NCI-H2081 treated with DMSO at 0.1 percent for 48 hours (cell line): ENCODE measurements at places on chromosomes 7 and 10.

DNA sequence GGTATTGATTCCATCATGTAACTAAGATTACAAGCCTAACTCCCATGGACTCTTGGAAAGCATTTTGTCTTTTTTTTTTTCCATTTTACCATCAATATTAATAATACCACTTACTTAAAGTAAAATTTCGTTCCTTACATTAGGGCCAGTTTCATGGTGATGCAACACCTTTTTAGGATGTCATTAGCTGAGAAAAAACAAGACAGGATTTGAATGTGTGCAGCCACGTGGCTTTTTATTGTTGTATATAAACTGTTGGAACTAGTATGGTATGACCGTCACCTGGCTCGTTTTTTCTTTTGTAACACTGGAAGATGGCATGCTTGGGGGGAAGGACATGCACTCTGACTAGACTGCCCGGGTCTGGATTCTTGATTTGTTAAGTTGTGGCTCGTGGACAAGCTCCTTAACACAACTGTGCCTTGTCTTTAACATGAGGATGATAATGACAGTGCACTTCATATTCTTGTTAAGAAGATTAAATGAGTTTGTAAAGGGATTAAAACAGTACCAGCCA lies 42.1 kb downstream of the ARHGAP21 start:
- no peak for DNase-seq

DNA sequence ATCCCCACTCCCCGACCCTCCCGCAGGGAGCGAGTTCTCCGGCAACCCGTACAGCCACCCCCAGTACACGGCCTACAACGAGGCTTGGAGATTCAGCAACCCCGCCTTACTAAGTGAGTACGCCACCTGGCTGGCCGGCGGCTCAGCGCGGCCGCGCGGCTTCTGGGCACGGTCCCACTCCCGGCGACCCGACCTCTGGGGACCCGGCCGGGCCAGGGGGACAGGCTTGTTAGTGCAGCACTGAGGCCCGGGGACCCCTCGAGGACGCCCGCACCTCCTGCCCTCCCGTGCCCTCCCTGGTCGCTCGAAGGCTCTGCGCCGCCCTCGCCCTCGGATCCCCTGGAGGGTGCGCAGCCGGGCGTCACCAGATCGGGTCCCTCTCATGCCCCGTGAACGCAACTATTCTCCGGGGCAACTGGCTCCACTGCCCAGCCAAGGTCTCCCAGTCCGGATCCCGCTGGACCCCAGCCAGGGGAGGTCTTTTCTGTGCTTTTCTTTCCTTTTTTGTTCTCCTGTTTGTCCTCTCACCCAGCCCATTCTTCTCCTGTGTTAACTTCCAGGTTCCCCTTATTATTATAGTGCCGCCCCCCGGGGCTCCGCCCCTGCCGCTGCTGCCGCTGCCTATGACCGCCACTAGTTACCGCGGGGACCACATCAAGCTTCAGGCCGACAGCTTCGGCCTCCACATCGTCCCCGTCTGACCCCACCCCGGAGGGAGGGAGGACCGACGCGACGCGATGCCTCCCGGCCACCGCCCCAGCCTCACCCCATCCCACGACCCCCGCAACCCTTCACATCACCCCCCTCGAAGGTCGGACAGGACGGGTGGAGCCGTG lies 81.8 kb downstream of the PAX2 start:
- no peak for DNase-seq

GRCh38 chr7:87450706-87451105 lies 24.8 kb downstream of the ABCB4 start:
- no peak for DNase-seq

GRCh38 chr10:60446851-60447250 lies 57.2 kb upstream of the ANK3 start:
- DNase-seq, result no peak

- no peak for DNase-seq
Observed at GRCh38 chr10:69807122-69807521, 5.4 kb downstream of the COL13A1 start.

- no peak for DNase-seq
Observed at GRCh38 chr7:112648781-112649180, 141.4 kb downstream of the TMEM168 start.

- DNase-seq, result no peak
Observed at GRCh38 chr7:107622429-107622828, 38.2 kb upstream of the SLC26A4 start.

DNA sequence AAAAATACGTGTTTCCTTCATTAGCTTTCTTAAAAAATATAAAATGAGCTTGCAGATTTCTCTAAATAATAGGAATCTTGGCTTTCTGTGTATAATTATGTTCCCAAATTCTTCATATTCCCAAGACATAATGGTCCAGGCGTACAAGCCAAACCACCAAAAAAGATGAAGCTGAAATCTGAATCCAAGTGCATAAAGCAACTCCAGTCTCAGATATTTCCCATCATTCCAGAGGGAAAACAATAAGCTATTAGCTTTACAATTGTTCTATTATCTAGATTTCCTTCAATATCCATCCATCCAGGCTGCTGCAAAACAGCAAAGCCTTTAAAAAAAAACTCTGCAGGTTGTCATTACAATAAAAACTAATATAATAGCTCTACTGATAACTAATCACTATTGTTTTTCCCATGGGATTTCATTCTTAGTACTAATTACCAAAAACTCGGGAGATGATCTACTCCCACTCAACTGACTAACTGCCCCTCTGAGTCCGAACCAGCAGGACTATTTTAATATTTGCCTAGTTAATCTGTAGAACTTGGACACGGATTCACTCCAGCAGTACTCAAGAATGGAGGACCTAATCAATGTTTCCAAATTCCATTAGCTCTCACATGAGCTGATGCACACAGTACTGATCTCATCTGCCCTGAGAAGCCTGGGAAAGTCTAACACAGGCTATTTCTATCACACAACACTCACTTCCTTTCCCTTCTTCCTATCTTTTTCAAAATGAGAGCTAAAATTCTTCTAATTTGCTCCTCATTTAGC lies 108.9 kb upstream of the ASAH2 start:
- DNase-seq, result no peak
